Fibroblast of the aortic adventitia (primary cell): ENCODE measurements at places on chromosomes 2 and 18. TPM values are rescaled to one million over a fixed set of nuclear protein-coding genes. Genes with fewer than 3 reads are reported as not detected.

The UGT1A8 gene
- 0.09 TPM in 1 of 2 replicates, not detected in the other for total RNA-seq

The OXER1 gene
- 0.27 TPM in 1 of 2 replicates, not detected in the other for total RNA-seq

The INPP4A gene
- total RNA-seq = 11.2 and 16.2 TPM in 2 replicates

The PRLH gene
- total RNA-seq = not detected in 2 replicates

The REG3A gene
- not detected in 2 replicates for total RNA-seq
